ENCODE measurements at places on chromosomes 4 and X. TPM values are rescaled to one million over a fixed set of nuclear protein-coding genes. Genes with fewer than 3 reads are reported as not detected.

- DNase-seq = peak; percentile 83
Observed at GRCh38 chrX:150772150-150772970, 79.2 kb downstream of the MTMR1 start.

GRCh38 chr4:186712690-186713089 is 11.0 kb downstream of the FAT1 start:
- DNase-seq = no peak

The RPS6KA6 gene
- 3.8 TPM for total RNA-seq

DNA sequence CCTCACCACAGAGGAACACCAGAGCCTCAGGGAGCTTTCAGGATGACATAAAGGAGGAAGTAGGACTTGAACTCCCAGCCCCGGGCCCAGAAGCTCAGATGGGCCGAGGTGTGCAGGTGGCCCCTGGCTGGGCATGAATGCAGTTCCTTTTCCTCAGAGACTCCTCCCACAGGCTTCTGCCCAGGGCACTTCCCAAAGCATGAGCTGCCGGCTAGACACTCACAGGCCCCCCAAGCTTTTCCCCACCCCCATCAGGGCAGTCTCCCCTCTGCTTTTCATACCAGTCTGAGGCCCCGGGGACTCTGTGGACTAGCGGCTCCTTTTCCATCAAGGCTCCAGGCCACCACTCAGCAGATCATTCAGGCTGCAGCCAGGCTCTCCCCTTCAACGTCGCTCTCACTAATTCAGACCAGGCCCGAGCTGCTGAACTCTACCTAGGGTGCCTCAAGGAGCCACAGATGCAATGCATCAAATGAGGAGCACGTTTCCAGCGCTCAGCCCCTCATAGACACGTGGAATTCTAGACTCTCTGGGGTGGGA is 36.9 kb downstream of the HMX1 start:
- peak; percentile 4 for DNase-seq

- no peak for DNase-seq
Observed at GRCh38 chr4:114385195-114385985, 213.2 kb upstream of the UGT8 start.

- no peak for DNase-seq
Observed at GRCh38 chr4:40224432-40224831, 27.6 kb downstream of the RHOH start.
